ENCODE measurements at places on chromosomes 3 and 15.

DNA sequence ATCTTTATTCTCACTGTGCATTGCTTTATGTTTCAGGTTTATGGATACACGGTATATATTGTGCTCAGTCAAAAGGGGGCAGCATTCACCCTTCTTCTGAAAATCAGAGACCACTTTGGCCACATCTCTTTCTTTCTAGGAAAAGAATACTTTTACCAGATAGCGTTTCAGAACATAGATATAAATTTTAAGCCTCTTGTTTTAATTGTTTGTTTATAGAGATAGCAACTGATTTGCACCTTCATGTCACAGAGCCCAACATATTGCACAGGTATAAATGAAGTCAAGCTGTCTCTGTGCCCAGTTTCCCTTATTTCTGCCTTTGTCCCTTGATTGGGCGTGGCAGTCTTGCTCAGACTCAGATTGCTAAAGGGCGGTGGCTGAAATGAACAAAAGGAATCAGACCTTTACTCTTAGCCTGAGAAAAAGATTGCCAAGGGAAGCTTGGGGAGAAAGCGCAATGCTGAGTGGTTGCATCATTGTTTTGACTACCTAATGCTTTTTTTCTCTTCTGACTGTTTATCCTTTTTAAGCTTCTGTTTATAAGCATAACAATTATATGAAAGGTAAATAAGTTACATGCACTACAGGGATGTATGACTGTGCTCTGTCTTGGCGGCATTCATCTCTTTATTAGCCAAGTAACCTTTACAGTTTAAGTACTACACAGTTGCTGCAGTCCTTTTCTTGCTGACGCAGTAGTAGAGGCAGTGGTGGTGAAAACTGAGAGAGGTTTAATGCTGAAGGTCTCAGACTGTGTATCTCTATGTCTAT is 70.8 kb upstream of the ZBTB20 start:
- DNase-seq, result peak; percentile 40

- no peak for DNase-seq
Observed at GRCh38 chr15:98785807-98786621, 137.7 kb downstream of the IGF1R start.

DNA sequence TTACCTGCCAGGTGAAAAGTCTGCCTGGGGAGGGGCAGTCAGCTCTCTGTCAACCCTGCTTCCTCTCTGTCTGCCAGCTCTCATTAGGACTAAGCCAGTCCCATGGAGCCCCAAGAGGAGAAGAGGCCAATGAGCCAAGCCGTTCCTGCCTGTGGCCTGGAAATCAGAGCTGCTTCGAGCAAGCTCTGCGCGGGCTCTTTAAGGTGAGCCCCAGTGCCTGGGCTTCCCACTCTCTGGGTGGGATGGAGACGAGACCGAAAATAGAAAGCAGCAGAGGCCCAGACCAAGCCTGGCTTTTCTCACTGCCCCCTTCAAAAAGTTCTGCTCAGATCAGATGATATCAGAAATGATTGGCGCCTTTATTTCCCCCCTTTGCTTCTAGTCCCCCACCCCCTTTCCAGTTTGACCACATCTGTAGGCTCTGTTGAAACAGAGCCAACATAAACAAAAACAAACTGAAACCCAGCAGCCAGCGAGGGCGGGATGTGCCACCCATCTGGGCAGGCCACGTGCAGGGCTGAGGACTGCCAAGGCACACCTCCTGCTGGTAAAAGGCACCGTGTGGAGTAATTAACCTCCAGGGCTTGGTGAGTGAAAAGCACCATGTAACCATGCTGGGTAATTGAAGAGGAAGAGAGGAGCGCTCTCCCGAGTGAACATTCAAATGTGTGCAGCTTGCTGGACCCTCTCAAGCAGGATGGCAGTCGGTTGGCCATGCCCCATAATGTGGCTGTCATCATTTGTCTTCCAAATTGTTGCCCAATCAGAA is 471.0 kb upstream of the PROK2 start:
- DNase-seq, result peak; percentile 76

DNA sequence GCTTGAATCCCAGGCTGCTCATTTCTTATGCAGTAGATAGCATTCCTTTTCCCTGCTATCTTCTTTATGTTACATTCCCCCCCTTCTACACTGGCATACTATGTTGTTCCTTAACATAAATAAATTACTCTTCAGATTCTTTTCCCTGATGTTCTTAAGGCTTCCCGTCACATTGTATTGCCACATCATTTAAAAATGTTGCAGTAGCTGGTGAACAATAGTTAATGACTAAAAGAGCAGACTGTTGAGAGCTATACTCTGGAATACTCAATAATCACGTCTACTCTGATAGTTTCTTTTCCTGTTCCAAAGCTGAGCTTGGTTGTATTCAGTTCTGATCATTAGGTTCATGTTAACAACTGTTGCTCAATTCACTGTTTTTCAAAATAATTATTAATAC is 219.9 kb downstream of the CHST2 start:
- DNase-seq, result no peak

DNA sequence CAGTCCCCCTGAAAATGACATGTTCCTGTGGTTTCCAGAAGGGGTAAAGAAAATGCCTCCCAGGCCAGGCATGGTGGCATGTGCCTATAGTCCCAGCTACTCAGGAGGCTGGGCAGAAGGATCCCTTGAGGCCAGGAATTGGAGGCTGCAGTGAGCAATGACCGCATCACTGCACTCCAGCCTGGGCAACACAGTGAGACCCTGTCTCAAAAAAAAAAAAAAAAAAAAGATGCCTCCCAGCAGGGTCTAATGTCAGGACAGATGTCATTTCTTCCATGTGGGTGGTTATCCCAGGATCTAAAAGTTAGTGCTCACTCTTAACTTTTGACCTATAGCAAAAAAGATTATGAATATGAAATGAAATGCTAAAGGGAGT is 13.4 kb downstream of the LCMT2 start:
- no peak for DNase-seq

DNA sequence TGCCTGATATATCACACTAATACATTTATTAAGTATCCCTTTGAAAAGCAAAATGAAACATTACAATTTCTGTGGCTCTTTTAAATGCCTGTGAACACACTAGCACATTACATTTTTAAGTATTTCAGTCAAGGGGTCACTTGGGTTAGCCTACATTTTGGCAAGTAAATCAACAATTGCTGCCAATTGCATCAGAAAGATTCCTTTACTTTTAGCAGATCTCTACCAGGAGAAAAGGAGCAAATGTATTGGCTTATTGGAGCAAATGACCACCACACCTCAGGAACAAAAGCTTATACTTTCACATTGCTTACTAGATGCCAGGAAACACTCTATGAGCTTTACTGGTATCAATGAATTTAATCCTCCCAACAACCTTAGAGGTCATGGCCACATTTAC is 947.1 kb downstream of the FHIT start:
- DNase-seq, result no peak

- DNase-seq, result no peak
Observed at GRCh38 chr15:65535192-65535591, 4.9 kb downstream of the HACD3 start.

GRCh38 chr3:48492461-48493202 is 11.3 kb downstream of the SHISA5 start:
- DNase-seq, result no peak

DNA sequence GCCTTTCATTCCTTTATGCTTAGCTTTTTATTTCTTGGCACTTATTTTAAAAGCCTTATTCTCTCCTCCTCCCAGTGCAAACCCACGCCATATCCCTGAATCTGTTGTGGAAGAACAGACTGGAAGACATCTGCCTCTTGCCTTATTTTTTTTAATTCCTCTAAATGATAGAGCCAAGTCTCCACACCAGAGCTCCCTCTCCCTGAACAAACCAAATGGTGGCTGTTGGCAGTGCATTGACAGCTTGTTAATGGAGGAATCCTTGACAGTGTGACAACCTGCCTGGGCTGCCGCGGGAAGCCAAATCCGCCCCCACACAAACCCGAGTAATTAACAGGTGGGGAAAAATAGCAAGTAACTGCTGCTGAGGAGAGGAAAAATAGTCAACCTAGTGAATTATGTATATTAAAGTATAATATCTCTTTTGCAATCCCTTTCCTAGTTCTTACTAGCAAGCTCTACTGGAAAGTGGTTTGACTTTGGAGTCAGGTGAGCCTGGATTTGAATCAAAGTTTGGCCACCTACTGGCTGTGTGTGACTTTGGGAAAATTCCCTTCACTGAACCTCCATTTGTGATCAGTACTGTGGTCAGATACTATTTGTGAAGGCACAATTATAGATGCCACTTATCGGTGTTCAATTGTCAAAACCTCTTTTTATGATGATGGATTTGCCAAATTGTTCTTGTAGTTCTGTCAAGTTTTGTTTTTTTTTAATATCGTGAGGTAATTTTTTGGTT is 589.6 kb downstream of the PDCD6IP start:
- DNase-seq, result no peak

DNA sequence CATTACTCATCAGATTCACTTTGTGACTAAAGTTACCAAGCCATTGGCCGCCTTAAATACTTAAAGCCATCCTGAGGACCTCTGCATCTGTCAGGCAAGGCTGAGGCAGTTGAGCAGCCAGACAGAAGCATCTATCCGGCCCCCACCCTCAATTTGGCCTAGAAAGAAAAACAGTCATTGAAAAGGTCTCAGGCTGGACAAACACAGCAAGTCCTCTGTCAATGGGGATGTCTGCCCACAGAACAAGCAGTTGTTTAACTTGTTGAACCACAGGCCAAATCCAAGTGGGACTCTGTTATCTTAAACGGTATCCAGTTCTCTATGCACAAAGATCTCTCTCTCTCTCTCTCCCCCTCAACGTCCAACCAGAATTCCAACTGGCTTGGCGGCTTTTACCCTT is 2.8 kb downstream of the ZIC4 start:
- no peak for DNase-seq

GRCh38 chr15:64476550-64476949 is 16.2 kb downstream of the ZNF609 start:
- DNase-seq, result no peak

GRCh38 chr3:173799060-173799816 is 401.7 kb downstream of the NLGN1 start:
- no peak for DNase-seq

DNA sequence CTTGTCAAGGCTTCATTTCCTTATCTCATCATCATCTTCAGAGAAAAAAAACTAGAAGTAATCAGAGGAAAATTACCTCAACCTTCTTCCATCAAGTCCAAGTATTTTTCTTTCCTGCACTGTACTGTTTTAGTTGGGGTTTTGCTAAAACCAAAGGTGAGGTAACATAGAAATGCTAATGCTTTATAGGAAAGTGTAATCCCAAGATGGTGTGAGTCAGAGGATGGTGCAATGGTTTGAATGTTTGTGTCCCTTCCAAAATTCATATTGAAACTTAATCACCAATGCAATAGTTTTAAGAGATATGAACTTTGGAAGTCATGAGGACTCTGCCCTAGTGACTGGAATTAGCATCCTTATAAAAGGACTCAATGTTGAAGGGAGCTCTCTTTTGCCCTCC is 79.5 kb downstream of the KBTBD8 start:
- DNase-seq, result no peak

DNA sequence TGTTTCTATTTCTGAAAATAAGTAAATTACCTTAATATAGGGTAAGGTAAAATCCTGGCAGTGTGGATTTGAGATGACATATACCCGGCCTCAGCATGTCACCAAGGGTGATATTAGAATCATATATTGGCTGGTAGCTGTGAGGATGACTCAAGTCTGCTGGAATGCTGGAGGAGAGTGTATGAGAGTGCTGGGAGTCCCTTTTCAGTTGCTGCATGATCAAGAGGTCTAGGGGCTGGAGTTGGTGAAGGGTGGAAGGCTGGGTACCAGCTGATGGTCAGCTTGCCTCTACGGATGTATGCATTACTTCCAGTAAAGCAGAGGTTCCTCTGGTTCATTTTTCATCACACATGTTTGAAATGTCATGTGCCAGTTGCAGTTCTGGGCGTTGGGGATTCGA is 40.6 kb downstream of the SLC25A26 start:
- DNase-seq, result peak; percentile 26

- no peak for DNase-seq
Observed at GRCh38 chr3:121750087-121750415, 510 bp upstream of the GOLGB1 start.

GRCh38 chr3:82676356-82677026 is 915.0 kb upstream of the GBE1 start:
- DNase-seq, result no peak

- no peak for DNase-seq
Observed at GRCh38 chr3:175325440-175325839, 466.3 kb downstream of the NAALADL2 start.

- no peak for DNase-seq
Observed at GRCh38 chr3:86695752-86696151, 295.2 kb downstream of the VGLL3 start.

- DNase-seq, result no peak
Observed at GRCh38 chr3:138260611-138261010, 69.0 kb downstream of the NME9 start.

DNA sequence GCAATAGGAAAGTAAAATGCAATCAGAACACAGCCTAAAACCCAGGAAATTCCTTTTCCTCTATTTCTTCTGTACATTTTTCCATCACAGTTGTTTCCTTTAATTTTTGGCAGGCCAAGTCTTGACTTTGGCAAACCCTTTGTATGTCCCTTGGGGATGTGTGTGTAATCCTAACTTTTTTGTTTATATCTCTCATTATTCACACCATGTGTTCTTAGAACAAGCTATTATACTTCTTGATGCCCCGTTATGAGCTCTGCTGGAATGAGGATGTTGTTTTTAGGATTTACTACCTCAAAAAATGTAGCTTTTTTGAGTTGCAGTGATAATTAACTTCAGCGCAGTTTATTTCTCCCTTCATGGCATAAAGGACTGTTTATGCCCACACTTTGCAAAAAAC is 123.4 kb downstream of the ABI3BP start:
- no peak for DNase-seq

- no peak for DNase-seq
Observed at GRCh38 chr3:100370756-100371155, 30.1 kb downstream of the TOMM70 start.

DNA sequence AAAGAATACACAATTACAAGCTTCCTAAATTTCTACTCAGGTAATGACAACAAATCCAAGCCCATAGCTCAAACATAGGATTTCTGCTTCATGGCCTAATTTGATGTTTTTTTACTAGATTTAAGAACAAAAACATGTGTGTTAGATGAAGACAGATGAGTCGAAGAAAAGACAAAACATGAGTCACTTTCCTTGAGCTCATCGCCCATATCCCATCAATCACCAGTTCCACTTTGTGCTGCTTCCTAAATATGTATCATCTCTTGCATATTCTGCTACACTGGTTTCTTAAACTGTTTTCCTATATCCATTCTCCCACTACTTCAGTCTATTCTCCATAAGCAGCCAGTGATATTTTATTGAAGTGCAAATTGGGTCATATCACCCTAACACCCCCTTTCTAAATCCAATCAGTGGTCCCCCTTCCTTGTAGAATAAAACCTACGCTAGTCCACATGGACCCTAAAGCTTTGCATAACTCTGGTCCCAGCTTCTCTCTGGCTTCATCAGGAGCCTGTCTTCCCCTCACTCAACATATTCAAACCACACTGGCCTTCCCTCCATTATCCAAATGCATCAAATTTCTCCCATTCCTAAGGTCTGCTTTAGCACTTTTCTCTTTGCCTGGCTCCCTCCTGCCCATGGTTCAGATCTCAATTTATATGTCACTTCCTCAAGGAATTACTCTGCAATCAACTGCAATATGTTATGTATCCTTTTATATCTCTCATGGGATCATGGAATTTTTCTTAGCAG is 1033.9 kb downstream of the FHIT start:
- no peak for DNase-seq
